ENCODE measurements at places on chromosomes 1 and 21.

GRCh38 chr1:214187121-214187900, 93.6 kb upstream of the SMYD2 start:
- DNase-seq, result no peak

GRCh38 chr21:41316200-41317062, at the start of gene FAM3B:
TSS of gene FAM3B (plus strand) at chr21:41316801. CDS start at chr21:41316880, 79 bp downstream.
- peak; percentile 69 for DNase-seq

GRCh38 chr1:2602311-2602835, 15.8 kb downstream of the PRXL2B start:
- no peak for DNase-seq

GRCh38 chr1:3372317-3372716, 82.1 kb upstream of the ARHGEF16 start:
- DNase-seq, result no peak
